ENCODE measurements at places on chromosomes 6 and 20.

DNA sequence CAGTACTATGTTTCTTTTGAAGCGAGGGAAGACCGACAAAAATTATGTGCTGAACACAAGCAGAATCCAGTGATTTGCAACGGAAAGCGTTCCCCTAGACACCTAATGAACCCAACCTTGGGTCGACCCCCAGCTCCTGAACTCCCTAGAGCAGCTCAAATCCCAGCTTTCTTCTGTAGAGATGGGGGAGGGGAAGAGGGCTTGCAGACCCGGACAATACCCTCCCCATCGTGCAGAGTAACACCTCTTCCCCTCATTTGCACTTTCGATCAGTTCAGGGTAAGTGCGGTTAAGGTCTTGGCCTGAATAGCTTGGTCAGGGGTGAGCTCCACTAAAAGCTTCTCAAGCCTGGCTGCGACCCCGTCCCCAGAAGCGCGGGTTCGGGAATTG lies 404 bp downstream of the CEP162 start:
- DNase-seq, result no peak

- no peak for DNase-seq
These were observed 8.6 kb upstream of the PFDN4 start for GRCh38 chr20:54199283-54199682.

DNA sequence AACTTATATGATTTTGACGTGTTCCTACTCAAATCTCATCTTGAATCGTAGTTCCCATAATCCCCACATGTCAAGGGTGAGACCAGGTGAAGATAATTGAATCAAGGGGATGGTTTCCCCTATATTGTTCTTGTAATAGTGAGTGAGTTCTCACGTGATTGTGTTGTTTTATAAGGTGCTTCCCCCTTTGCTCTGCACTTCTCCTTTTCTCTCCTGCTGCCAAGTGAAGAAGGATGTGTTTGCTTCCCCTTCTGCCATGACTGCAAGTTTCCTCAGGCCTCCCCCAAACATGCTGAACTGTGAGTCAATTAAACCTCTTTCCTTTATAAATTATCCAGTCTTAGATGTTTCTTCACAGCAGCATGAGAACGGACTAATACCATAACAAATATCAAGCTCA lies 83.2 kb downstream of the MANEA start:
- DNase-seq, result no peak

GRCh38 chr20:49505518-49505917 lies 23.1 kb upstream of the KCNB1 start:
- DNase-seq, result no peak

GRCh38 chr6:105606831-105607463 lies 204.1 kb upstream of the PREP start:
- DNase-seq, result no peak

GRCh38 chr6:166691746-166692145 lies 64.7 kb upstream of the RPS6KA2 start:
- no peak for DNase-seq

- DNase-seq, result no peak
These were observed 242.6 kb downstream of the DOK5 start for GRCh38 chr20:54717983-54718382.

GRCh38 chr6:163252061-163252591 lies 162.4 kb upstream of the QKI start:
- DNase-seq, result no peak

GRCh38 chr6:168664956-168665355 lies 224.0 kb downstream of the SMOC2 start:
- DNase-seq, result no peak

- no peak for DNase-seq
These were observed 9.0 kb downstream of the MOCS3 start for GRCh38 chr20:50967586-50967985.

GRCh38 chr6:86215323-86215722 lies 572.6 kb upstream of the SYNCRIP start:
- DNase-seq, result no peak

DNA sequence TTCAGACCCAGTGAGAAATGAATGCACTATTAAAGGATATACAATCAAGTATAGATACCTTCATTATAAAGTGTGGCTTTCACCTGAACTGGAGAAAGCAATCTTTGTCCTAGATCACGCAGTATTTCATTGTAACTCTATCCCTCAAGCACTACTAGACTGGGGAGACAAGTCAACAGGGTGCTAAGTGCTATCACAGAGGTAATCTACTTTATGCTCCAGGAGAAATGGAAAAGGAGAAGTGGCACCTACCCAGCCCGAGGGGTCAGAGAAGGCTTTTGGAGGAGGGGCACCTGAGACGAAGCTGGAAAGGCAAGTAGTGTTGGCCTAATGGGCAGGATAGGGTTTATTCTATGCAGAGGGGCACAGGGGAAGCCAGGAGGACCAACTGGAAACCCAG lies 17.1 kb downstream of the ZHX3 start:
- no peak for DNase-seq

DNA sequence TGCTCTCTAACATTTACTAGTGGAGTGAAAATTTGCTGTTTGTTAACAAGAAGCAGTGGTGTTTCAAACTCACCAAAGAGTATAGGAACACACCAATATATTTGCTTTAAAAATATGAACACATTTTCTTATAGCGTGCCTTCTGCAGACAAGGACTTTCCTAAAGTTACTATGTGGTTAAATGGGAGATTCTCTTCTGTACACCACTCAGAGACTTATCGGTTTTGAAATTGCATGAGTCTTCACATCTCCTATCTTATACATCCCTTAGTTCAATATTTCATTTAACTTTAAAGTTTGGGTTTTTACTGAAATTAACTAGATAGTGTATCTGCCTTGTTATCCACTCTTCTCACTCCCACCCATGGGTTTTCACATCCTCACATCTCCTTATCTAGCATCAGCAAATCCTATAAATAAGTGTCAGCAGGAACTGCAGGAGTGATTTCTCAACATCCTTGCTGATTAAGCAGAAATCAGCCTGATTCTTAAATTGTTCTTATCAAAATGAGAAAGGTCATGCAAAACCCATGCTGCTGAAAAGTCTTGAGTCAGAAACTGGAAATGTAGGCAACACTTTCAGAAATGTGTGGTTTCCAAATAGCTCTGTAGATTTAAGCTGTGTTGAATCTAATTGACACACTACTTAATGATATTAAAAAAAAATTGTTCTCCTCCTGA lies 1075.6 kb upstream of the GJE1 start:
- DNase-seq, result no peak

DNA sequence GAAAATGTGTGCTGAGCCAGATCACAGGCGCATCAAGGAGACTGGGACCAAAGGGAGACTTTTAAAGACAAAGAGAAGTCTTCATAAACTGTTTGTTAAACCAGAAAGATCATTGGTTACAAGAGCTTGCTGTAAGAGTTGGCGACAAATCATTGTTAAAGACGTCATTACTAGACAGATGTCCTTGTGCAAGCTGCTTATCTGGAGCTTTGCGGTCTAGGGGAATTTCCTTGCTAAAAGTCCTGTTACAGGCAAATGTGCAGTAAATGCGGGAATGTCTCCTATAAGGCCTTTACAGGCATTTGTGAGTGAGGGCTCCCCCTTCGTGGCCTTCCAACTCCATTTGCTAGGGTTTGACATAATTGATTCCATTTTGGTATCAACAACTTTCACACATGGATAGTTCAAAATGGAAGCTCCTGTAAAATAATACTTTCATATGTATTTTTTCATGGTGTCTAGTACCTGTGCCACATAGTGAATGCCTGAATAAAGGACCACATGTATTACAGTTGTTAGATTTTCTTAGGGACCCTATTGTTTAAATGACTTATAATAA lies 362.4 kb downstream of the UTRN start:
- DNase-seq, result no peak

- DNase-seq, result no peak
These were observed 105.3 kb downstream of the CEBPB start for GRCh38 chr20:50295762-50296449.

DNA sequence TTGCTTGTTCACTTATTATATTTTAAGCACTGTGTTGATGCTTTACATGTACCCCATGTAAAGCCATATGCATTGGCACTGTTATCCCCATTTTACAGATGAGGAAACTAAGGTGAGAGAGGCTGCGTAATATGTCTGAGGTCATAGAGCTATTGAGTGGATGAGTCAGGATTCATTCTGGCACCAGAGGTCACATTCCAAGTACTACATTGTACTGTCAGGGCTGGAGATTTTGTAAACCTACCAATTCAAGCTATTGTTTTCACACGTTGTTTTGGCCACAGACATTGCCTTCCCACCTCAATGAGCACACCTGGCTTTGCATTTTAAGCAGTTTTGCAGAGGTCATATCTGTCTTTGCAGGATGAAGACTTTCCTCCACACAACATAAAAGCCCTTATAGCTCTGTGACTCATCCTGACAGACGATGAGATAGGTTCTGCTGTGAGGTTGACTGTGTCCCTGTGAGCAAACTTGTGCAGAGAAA lies 33.2 kb downstream of the ANKS1A start:
- DNase-seq, result no peak

- DNase-seq, result no peak
These were observed 99.5 kb upstream of the SUPT3H start for GRCh38 chr6:45477278-45477677.

DNA sequence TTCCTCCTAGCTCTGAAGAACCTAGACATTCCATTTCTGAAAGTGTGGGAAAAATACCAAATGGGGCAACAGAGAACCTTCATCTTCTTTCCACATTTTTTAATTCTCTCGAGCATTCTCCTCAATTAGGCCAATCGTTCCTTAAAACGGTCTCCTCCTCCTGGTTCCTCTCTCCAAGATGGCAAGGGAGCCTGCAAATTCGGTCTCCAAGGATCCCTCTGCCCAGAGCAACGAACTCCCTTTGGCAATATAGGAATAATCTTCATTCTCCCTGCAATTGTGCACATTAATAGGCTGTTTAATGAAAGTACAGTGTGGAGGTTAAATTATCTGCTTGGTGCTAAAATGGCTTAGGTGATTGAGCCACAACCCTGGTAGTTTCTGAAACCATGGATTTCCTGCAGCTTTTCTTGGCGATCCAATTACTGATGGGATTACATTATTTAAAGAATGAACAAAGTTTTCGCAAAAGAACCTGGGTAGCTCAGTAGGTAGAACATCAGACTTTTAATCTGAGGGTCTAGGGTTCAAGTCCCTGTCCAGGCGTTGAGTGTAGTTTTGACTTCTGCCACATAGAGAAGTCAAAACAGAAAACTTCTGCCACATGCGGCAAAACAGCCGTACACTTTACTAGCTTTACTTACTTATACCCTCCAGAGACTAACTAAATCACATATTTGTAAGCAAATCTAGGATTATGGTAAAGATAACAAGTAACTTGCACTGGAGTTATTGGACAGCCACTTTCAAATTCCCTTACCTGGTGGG lies 102.9 kb upstream of the ZNF184 start:
- no peak for DNase-seq

DNA sequence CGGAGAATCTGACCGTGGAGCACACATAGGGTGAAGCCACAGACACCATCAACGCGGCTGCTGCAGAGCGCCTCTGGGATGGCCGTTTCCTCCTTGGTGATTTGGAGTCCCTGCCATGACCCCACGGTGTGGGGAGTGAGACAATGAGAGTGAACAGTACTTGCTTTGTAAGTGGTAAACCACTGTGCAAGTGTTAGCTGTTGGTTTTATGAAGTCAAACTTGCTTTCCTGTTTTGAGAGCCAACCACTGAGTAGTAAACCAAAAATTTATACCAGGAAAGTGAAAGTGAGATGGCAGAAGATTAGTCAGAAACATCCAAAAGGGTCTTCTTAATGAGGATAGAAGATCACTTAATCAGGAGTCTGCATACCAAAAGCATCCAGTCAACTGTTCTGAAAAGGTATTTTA lies 160.7 kb downstream of the FOXC1 start:
- DNase-seq, result no peak

GRCh38 chr20:60131375-60131774 lies 173.2 kb downstream of the CDH26 start:
- no peak for DNase-seq

DNA sequence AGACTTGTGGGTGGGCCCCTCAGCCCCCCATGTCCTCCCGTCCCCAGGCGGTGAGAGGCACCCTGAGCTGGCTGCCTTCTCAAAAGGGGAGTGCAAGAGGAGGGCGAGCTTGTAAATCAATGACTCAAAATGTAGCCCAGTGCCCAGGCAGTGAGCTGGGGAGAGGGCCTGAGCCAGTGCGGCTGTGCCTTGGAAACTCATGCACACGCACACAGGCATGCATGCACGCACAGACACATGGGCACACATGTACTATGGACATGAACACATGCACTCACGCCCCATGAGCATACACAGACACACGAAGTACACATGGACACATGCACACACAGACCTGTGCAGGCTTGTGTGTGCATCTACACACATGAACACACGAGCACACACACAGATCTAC lies 133.5 kb downstream of the TAF4 start:
- DNase-seq, result no peak

GRCh38 chr6:17032988-17033634 lies 68.7 kb upstream of the STMND1 start:
- no peak for DNase-seq

DNA sequence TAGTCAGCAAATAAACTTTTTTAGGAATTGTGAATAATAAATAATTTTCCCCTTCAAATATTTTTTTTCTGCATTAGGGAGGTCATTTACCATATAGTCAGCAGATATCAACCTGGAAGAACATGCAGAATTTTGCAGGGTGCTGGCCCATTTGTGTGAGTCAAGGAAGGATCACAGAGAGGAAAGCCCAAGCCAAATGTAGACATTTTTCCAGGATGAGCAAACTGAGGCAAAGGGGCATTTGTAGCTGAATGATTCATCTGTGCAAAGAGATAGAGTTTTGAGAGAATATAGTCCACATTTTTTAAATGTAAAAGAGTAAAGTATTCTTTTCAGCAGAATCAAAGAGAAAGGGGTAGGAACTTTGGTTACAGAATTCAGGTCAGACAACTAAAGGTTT lies 555.5 kb upstream of the MARCKS start:
- no peak for DNase-seq

DNA sequence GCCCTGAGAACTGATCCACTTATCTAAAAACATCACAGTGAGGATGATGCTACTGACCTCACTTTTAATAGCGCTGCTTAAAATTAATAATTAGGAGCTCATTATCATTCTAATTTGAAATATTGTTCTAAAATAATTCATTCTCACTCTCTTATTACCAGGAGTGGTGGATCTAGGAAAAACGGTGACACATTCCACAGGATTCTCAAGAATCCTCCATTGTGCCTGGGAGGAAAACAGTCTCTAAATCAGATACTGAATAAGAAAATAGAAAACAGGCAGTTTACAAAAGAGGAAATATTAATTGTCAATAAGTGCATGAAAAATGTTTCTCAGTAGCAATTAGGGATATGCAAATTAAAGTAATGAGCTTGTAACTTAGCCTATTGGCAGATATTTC lies 187.4 kb downstream of the TENT5A start:
- no peak for DNase-seq

DNA sequence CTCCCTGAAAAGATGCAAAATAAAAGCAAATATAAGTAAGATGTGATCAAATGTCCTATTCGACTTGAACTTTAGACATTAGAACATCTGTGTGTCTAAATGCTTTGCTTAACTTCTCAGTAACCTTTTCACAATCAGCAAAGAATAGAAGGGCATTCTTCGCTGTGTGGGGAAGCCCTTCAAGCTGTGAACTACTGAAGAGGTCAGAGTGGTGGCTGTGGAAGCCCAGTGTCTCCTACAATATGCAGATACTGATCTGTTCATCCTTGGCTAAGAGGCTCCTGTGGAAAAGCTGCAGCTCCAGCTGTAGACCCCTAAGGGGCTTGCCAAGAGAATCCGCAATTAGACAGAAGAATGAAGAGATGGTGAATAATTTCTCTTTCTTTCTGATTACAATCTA lies 400.3 kb upstream of the SASH1 start:
- no peak for DNase-seq
